ENCODE measurements at places on chromosomes 11 and 22.

GRCh38 chr11:77039491-77040400 is 5.5 kb downstream of the B3GNT6 start:
- no peak for DNase-seq

GRCh38 chr11:92455210-92455790 is 230.7 kb downstream of the FAT3 start:
- DNase-seq: no peak

DNA sequence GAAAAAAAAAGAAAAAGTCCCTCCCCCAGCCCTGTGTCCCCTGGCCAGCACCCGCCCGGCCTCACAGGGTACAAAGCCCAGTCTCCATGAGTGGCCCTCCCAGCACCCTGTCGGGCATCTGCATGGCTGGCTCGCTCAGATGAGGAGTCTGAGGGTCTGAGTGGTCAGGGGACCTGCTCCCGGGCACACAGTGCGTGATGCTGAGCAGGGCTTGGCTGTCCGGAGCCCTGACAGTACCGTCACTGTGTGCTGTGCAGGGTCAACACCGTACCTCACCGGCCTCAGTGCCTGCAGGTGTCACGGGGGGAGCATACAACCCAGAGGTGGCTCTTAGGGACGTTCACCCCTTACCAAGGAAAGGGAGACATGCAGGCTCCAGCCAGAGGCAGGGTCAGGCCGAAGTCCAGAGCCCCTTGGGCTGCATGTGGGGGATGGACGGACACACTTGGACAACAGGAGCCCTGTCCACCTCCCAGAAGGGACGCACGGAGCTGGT is 3.6 kb upstream of the PLXNB2 start:
- no peak for DNase-seq

DNA sequence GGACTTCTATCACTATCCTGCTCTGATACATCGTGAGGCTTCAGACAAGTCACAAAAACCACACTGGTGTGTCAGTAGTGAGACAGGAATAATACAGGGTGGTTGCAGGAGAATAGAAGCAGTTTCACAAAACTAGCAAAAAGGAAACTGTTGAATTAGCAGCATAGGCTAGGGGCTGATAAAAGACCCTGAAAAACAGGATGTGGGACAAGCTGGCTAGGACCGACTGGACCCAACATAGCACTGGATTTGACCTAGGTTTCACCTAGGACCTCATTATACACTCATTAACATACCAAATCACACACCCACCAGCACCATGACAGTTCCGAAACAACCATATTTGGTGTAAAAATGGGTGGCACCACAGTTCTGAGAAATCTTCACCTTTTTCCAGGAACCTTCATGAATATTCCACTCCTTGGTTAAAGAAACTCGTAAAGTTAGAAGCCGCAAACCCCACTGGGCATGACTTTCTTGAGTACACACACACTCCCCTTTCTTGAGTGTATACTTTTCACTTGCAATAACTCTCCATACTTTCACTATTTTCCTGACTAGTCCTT is 76.2 kb downstream of the SLC1A2 start:
- DNase-seq: no peak
